A549 treated with Hydrocortisone at 1 μM for 4 hours (cell line): ENCODE measurements at places on chromosomes 6 and 20. TPM values are rescaled to one million over a fixed set of nuclear protein-coding genes. Genes with fewer than 3 reads are reported as not detected.

The MRAP2 gene
- 1.4 to 1.9 TPM (median 1.8 TPM) in 5 replicates for total RNA-seq

The CSNK2A1 gene
- 124 to 171 TPM (median 148 TPM) in 5 replicates for total RNA-seq

The VWA7 gene
- total RNA-seq: 1.1 to 1.7 TPM (median 1.5 TPM) in 5 replicates

The SLC17A1 gene
- total RNA-seq: not detected in 5 replicates

The SPATS1 gene
- total RNA-seq: not detected in 5 replicates

The ARFGEF2 gene
- 11.3 to 17.6 TPM (median 14.4 TPM) in 5 replicates for total RNA-seq

The HCRTR2 gene
- total RNA-seq: not detected in 5 replicates

The PPIL1 gene
- 42.2 to 48.5 TPM (median 46.1 TPM) in 5 replicates for total RNA-seq

The ETV7 gene
- total RNA-seq: 0.09 to 0.24 TPM (median 0.15 TPM) in 3 of 5 replicates, not detected in the others

The BANF2 gene
- total RNA-seq: not detected in 5 replicates

The ANKRD60 gene
- total RNA-seq: not detected in 5 replicates

The PCSK2 gene
- not detected in 5 replicates for total RNA-seq

The JPH2 gene
- 4.8 to 7.7 TPM (median 6.0 TPM) in 5 replicates for total RNA-seq

The NKX2-2 gene
- not detected in 5 replicates for total RNA-seq

The SLC22A2 gene
- total RNA-seq: 0.05 to 0.18 TPM (median 0.05 TPM) in 3 of 5 replicates, not detected in the others

The CAGE1 gene
- total RNA-seq: not detected in 5 replicates

The HUS1B gene
- 0.14 to 0.49 TPM (median 0.27 TPM) in 4 of 5 replicates, not detected in the other for total RNA-seq

The FAM135A gene
- total RNA-seq: 10.1 to 16.0 TPM (median 13.2 TPM) in 5 replicates

The GHRH gene
- total RNA-seq: not detected in 5 replicates

The CST5 gene
- total RNA-seq: not detected in 5 replicates

The PKIB gene
- total RNA-seq: 0.59 to 0.75 TPM (median 0.73 TPM) in 5 replicates

The DNAJC5 gene
- 27.2 to 30.6 TPM (median 28.7 TPM) in 5 replicates for total RNA-seq

The EPPIN gene
- not detected in 5 replicates for total RNA-seq

The HLA-DQA2 gene
- not detected in 5 replicates for total RNA-seq

The RIMS4 gene
- total RNA-seq: 1.5 to 2.0 TPM (median 1.8 TPM) in 5 replicates

The RNF144B gene
- 0.12 to 0.68 TPM (median 0.42 TPM) in 5 replicates for total RNA-seq

The PNPLA1 gene
- 0.08 TPM in 1 of 5 replicates, not detected in the others for total RNA-seq

The ZNF292 gene
- total RNA-seq: 1.9 to 4.7 TPM (median 2.8 TPM) in 5 replicates

The TMEM74B gene
- total RNA-seq: 2.5 to 4.5 TPM (median 3.4 TPM) in 5 replicates

The WRNIP1 gene
- 34.2 to 36.0 TPM (median 34.8 TPM) in 5 replicates for total RNA-seq

The POU3F2 gene
- total RNA-seq: not detected in 5 replicates

The MCCD1 gene
- not detected in 5 replicates for total RNA-seq

The WFDC12 gene
- not detected in 5 replicates for total RNA-seq

The ACSS2 gene
- total RNA-seq: 8.4 to 10.6 TPM (median 10.2 TPM) in 5 replicates
